ENCODE measurements at places on chromosomes 5 and 9.

GRCh38 chr5:135071311-135071710, 37.3 kb upstream of the PITX1 start:
- DNase-seq: no peak

DNA sequence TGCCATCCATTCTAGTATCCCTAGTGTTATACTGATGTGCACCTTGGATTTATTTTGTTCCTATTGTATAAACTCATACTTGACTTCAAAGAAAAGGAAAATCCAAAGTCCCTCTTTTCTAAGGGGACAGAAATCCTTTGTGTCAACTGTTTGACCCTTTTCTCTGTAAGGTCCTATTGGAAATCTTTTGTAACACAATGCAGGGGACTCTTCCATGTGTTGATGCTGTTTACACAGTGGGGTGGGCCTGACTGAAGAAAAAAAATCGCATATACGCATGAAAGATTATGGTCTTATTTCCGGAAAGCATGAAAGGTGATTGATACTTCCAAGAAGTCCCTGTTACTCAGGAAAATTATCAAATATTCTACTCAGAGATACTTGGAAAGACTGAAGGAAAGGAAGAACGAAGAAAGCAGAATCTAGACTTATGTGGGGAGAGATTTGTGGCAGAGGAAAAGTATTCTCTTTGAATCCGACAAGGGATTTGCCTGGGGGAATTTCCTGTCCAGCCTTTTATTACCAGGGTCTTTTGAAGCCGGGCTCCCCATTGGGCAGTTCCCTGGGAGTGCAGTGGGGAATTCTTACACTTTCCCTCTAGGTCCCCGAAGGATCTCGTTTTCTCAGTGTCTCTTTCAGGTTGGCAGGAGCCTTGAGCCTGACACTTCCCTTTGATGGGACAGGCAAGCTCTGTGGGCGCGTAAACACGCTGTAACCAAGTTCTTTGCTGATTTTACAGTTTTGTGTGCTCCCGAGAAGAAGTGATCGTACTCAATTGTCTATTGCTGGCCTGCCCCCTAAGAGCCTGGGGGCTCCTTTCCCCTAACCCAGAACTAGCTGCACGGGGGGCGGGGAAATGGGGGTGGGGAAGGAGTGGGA, 779 bp upstream of the VCAN start:
- no peak for DNase-seq

GRCh38 chr9:9905736-9906135, 707.1 kb downstream of the PTPRD start:
- no peak for DNase-seq

GRCh38 chr5:132776938-132777208, 166 bp downstream of the SEPTIN8 start:
- DNase-seq: no peak

- DNase-seq: no peak
Measured at GRCh38 chr5:102971676-102972293, 148.2 kb downstream of the GIN1 start.

GRCh38 chr9:81234924-81235610, 454.3 kb downstream of the TLE1 start:
- DNase-seq: no peak

GRCh38 chr9:89219637-89220036, 41.0 kb upstream of the SHC3 start:
- DNase-seq: no peak

GRCh38 chr5:93246090-93246855, 334.7 kb downstream of the NR2F1-AS1 start:
- no peak for DNase-seq

- no peak for DNase-seq
Measured at GRCh38 chr9:126232461-126232860, 94.2 kb upstream of the MVB12B start.

GRCh38 chr9:114988962-114989599, 58.7 kb upstream of the TNFSF8 start:
- no peak for DNase-seq

DNA sequence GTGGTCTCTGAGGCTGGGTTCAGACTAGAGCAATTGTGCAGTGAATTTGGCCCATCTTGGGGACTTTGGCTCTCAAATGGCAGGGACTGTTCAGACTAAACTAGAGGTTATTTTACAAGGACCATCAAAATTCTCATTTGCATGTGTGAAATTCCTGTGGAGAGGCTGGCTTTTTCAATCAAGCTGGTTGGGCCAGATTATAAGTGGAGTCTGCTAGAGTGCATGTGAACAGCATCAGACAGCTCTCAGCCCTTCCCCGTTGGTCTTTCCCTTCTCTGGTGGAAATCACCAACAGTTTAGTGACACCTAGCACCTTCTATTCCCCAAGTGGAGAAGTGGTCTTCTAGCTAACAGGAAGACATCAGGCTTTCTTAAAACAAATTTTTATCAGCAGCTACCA, 301.3 kb downstream of the CWC27 start:
- no peak for DNase-seq

- DNase-seq: no peak
Measured at GRCh38 chr5:38613490-38613889, 57.0 kb upstream of the LIFR start.

DNA sequence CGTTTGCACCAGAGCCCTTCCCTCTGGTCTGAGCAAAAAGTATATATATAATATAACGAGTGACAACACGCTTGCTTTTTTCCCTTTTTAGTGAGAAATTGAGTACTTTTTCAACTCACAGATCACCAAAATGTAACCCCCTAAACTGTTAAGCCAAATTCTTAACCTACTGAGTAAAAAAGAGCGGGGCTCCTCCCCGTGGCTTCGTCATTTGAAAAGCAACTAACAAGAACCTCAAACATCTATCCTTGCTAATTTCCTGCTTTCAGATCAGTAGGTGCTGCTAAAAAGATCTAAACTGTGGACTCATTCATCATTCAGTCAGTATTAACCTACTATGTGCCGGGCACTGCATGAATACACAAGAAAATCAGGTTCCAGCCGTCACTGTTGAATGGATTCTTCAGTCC, 1.0 kb upstream of the PTBP3 start:
- DNase-seq: peak; percentile 36
